Stimulated activated naive CD8-positive, alpha-beta T cell treated with anti-CD3 and anti-CD28 coated beads, Interleukin-15, amount 100 ng/mL, for 72 hours (primary cell): ENCODE measurements at places on chromosomes 16 and 17.
A peak's percentile ranks its signal among the peaks of the same experiment; 100 is the strongest.

- peak; percentile 17 for DNase-seq
Observed at GRCh38 chr17:30922235-30923030, 688 bp downstream of the ADAP2 start.

DNA sequence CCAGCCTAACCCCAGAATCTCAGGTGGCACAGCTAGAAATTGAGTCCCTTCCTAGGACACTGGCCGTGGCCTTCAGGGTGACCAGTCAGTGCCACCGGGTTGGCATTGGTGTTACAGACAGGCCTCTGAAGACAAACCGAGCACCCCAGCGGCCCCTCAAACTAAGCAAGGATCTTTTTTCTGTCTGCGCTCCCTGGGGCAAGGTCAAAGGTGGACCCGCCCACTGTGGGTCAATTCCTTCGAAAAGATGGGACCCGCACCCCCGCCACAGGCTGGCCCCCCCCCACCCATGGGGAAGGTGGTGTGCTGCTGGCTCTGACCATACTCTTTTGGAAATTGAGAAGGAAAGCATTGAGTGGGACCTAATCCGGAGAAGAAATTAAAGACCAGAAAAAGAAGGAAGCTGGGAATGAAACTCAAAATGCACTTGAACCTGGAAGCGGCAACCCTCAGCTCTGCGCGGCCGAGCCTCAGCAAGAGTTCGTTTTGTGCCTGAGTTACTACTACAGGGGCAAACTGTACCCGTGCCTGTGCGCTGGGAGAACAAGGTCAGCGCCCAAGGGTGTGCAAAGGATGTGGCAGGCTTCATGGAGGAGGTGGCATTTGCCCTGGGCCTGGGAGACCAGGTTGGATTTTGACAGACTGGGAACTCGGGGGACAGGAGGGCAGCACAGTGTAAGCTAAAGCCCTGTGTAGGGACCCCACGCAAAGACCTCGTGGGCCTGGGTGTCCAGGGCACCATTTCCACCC, 20.4 kb downstream of the TMC6 start:
- no peak for DNase-seq

DNA sequence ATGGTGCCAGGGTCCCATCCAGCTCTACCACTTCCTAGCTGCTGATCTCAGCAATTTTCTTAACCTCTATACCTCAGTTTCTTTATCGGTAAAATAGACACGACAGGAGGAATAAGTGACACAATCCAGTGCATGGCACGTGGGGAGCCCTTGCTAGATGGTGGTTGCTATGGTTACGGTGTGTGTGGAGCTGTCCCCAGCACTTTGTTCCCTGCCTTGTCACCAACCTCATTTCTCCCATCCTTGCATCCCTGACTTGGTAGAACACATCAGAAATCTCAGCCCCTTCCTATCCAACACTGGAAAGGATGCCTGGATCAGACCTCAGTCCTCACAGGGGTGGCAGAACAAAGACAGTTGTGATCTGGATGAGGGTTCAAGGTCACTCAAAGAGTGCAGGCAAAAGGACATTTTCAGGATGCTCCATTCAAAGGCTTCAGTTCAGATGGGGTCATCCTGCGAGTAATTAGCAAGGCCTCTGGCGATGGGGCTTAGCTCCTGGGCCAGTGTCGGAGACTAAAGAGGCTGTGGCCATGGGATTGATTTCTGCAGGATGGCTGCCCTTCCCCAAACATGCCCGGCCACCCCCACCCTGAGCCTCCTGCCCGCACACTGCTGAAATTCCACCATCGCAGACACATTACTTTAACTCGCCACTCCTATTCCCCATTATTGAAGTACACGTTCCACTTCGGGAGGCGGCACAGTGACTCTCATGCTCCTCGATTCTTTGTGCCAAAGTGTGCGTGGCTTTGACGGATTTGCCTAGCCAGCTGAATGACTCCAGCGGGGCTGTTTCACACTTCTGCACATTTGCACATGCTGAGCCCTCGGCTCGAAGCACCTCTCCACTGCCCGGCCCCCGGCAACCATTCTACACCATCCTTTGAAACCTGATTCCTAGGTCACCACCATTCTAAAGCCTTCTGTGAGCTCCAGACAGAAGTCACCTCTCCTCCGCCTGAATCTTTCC, 40.3 kb downstream of the WNT3 start:
- no peak for DNase-seq

DNA sequence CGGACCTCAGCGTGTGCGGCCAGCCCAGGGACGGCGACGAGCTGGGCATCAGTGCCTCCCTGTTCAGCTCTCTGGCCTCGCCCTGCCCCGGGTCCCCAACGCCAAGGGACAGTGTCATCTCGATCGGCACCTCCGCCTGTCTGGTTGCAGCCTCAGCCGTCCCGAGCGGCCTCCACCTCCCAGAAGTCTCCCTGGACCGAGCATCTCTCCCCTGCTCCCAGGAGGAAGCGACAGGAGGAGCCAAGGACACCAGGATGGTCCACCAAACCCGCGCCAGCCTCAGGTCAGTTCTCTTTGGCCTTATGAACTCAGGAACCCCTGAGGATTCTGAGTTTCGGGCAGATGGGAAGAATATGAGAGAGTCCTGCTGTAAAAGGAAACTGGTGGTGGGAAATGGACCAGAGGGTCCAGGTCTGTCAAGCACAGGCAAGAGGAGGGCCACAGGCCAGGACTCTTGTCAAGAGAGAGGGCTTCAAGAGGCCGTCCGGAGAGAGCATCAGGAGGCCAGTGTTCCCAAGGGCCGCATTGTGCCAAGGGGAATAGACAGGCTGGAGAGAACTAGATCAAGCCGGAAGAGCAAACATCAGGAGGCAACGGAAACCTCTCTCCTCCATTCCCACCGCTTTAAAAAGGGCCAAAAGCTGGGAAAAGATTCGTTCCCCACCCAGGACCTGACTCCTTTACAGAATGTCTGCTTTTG, 825 bp downstream of the HASPIN start:
- no peak for DNase-seq

- DNase-seq, result no peak
Observed at GRCh38 chr17:75756451-75757085, 8.4 kb downstream of the GALK1 start.

- DNase-seq, result no peak
Observed at GRCh38 chr17:71432378-71433315, 688.2 kb upstream of the SOX9 start.

- peak; percentile 43 for DNase-seq
Observed at GRCh38 chr17:75688209-75688825, 21.2 kb downstream of the SAP30BP start.

DNA sequence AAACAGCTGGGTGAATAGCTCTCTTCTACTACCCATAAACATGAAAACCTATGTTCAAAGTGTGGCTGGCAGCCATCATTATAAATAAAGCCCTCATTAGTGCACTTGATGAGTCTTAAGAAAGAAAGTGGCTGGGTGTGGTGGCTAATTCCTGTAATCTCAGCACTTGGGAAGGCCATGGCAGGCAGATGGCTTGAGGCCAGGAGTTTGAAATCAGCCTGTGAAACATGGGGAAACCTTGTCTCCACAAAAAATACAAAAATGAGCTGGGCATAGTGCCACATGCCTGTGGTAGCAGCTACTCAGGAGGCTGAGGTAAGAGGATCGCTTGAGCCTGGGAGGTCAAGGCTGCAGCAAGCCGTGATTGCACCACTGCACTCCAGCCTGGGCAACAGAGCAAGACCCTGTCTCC, 28.3 kb upstream of the APPBP2 start:
- DNase-seq, result no peak

GRCh38 chr17:49717371-49717861, 9.7 kb upstream of the SLC35B1 start:
- peak; percentile 59 for DNase-seq
